Pulmonary artery endothelial cell (primary cell): ENCODE measurements at places on chromosomes 7 and 10. TPM values are rescaled to one million over a fixed set of nuclear protein-coding genes. Genes with fewer than 3 reads are reported as not detected.

GRID1 gene
- not detected in 2 replicates for total RNA-seq

PLPP4 gene
- total RNA-seq: 5.2 and 16.5 TPM in 2 replicates

DENND11 gene
- 33.9 and 38.3 TPM in 2 replicates for total RNA-seq

ADAM8 gene
- total RNA-seq: 0.33 and 0.46 TPM in 2 replicates

SVOPL gene
- not detected in 2 replicates for total RNA-seq

SLC26A5 gene
- not detected in 2 replicates for total RNA-seq

CBX3 gene
- total RNA-seq: 157 and 179 TPM in 2 replicates

CCDC136 gene
- 2.7 and 4.5 TPM in 2 replicates for total RNA-seq

SPOCK2 gene
- 0.18 and 0.20 TPM in 2 replicates for total RNA-seq

UBE2D1 gene
- total RNA-seq: 10.3 and 12.8 TPM in 2 replicates

TMEM229A gene
- total RNA-seq: not detected in 2 replicates

APBB1IP gene
- not detected in 2 replicates for total RNA-seq

IPMK gene
- 10.3 and 11.0 TPM in 2 replicates for total RNA-seq

GIMAP1 gene
- 11.1 and 13.5 TPM in 2 replicates for total RNA-seq

SEMA4G gene
- total RNA-seq: 0.60 and 0.79 TPM in 2 replicates

LIPJ gene
- total RNA-seq: 0.21 TPM in 1 of 2 replicates, not detected in the other

TCAF2 gene
- total RNA-seq: 7.1 and 16.3 TPM in 2 replicates

GPNMB gene
- total RNA-seq: 0.35 and 0.59 TPM in 2 replicates

EN2 gene
- 0.04 TPM in 1 of 2 replicates, not detected in the other for total RNA-seq

STOX1 gene
- 0.11 and 0.13 TPM in 2 replicates for total RNA-seq

TIMM23B gene
- 12.2 and 17.5 TPM in 2 replicates for total RNA-seq

DGKI gene
- 0.33 and 0.53 TPM in 2 replicates for total RNA-seq

IL6 gene
- total RNA-seq: 8.2 and 16.3 TPM in 2 replicates

FGF8 gene
- total RNA-seq: not detected in 2 replicates

ENTPD1 gene
- total RNA-seq: 5.7 and 6.4 TPM in 2 replicates

TRRAP gene
- total RNA-seq: 17.1 and 22.4 TPM in 2 replicates

COL28A1 gene
- not detected in 2 replicates for total RNA-seq

OR9A2 gene
- not detected in 2 replicates for total RNA-seq

FAM204A gene
- total RNA-seq: 77.0 and 96.6 TPM in 2 replicates

SGPL1 gene
- 13.1 and 22.0 TPM in 2 replicates for total RNA-seq

ZWINT gene
- 51.4 and 80.9 TPM in 2 replicates for total RNA-seq

SLC16A12 gene
- total RNA-seq: 0.66 and 1.3 TPM in 2 replicates

PRXL2A gene
- total RNA-seq: 87.0 and 219 TPM in 2 replicates

TRIM73 gene
- 0.67 and 0.73 TPM in 2 replicates for total RNA-seq

RBM17 gene
- 69.5 and 94.6 TPM in 2 replicates for total RNA-seq

TMEM184A gene
- not detected in 2 replicates for total RNA-seq

TBXAS1 gene
- total RNA-seq: 8.1 and 10.6 TPM in 2 replicates

CDNF gene
- total RNA-seq: 0.11 and 0.79 TPM in 2 replicates

CTTNBP2 gene
- total RNA-seq: not detected in 2 replicates

TRIM8 gene
- total RNA-seq: 56.8 and 57.2 TPM in 2 replicates

FAM237B gene
- not detected in 2 replicates for total RNA-seq

SLC13A1 gene
- total RNA-seq: not detected in 2 replicates

SPDYE2B gene
- total RNA-seq: not detected in 2 replicates

ARHGAP21 gene
- 62.2 and 73.9 TPM in 2 replicates for total RNA-seq
